ENCODE measurements at places on chromosomes 1 and 21.

DNA sequence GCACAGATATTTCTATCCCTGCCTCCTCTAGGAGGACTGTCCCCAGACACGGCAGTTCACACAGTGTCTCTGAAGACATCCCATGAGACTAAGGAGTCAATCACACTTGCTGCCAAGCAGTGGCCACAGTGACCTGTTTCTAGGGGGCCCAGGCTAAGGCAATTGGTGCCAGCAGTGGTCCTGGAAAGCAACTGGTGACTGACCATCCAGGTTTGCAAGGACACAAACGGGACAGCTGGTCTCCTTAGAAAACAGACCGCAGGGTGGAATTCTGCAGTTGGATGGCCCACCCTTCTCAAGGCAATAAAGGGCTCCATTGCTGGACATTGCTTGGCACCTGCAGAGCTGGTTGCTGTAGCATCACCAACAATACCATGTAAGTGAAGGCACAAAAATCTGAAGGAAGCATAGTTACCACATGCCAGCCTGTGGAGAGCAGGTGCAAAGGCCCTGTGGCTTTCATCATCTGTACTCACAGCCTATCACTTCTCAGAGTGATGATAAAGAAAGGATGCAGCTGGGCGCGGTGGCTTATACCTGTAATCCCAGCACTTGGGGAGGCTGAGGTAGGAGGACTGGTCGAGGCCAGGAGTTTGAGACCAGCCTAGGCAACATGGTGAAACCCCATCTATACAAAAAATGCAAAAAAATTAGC lies 81.5 kb downstream of the STUM start:
- no peak for DNase-seq

- DNase-seq = no peak
These were observed 501.2 kb upstream of the ADGRL4 start for GRCh38 chr1:79507770-79508169.

DNA sequence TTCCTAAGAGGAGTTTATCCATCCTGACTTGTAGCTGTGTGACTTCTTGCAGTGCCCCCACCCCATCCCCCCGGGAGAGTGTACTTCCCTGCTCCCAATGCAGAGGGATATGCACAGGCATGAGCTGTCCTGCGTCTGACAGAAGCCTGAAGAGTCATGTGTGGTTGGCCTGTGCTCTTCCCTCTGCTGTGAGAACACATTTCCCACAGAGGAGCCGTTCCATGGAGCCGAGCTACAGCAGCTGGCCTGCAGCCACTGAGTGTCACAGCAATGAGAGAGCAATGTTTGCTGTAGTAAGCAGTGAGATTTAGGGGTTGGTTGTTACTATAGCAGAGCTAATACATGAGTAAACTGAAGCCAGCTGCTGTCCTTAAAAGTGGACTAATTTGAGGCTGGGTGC lies 22.0 kb downstream of the PARS2 start:
- peak; percentile 24 for DNase-seq

DNA sequence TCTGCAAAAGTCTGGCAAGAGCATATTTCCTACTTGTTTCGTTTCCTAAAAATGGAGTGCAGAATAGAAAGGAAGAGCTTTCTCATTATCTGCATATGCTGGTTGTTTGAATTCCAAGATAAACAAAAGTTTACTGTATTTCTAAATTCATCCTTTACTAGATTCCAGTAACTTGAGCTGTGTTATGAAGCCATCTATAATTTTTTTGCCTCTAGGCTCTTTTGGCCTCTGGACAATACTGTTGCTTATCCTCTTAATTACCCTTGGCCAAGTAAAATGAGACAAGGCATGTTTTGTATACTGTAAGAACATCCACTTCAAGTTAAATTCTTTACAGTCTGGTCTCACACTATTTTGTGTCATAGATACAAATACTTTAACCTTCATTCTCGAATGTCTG lies 45.6 kb upstream of the HFM1 start:
- DNase-seq = no peak

- DNase-seq = no peak
These were observed 390 bp downstream of the ZFP69B start for GRCh38 chr1:40450495-40451237.

GRCh38 chr21:14817311-14817710 lies 247.5 kb downstream of the NRIP1 start:
- no peak for DNase-seq

DNA sequence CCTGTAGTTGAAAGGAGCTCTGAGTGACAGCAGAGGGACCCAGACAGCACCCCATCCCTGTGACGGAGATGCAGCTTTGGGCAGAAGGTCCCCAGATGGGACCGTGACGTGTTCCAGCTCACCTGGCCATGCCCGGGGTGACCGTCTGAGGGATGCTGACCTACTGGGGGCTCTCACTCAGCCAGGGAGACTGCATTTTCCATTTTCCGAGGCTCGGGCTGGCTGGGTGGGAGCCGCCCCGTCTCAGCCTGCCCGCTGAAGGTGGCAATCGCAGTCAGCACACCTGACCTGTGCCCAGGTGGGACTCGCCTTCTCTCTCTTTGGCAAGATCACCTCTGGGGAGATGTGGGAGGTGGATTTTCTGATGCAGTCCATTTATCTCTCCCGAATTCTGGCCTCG lies 127.2 kb downstream of the AJAP1 start:
- DNase-seq = no peak

- DNase-seq = no peak
These were observed 199.9 kb upstream of the KCNK2 start for GRCh38 chr1:214882616-214883015.

- no peak for DNase-seq
These were observed 172.3 kb downstream of the TGFB2 start for GRCh38 chr1:218517459-218517858.

- DNase-seq = no peak
These were observed at the start of gene RHBG for GRCh38 chr1:156368889-156369684. Gene RHBG, plus strand, starts transcription at chr1:156369211. Its CDS starts 39 bp downstream, at chr1:156369250.

- DNase-seq = no peak
These were observed 46.4 kb upstream of the CSF1 start for GRCh38 chr1:109864047-109864822.

DNA sequence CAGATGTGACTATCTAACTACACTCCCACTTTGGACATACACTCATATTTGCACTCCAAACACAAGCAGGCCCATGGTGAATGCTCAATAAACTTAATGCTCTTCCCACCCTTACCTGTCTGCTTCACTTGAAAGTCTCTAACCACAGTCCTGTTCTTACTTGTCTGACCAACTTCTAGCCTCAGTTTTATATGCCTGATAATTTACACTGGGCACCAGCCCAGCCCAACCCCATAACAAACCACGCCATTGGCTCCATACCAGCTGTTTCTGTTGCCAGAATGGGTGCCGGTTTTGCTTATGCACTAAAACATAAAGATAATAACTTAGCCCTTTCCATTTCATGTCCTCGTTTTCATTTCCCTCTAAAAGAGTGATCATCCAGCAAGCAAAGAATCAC lies 395.4 kb downstream of the NTNG1 start:
- no peak for DNase-seq

GRCh38 chr1:235502601-235503402 lies 1.4 kb downstream of the B3GALNT2 start:
- no peak for DNase-seq

GRCh38 chr1:40352126-40352525 lies 21.4 kb upstream of the SMAP2 start:
- DNase-seq = no peak

DNA sequence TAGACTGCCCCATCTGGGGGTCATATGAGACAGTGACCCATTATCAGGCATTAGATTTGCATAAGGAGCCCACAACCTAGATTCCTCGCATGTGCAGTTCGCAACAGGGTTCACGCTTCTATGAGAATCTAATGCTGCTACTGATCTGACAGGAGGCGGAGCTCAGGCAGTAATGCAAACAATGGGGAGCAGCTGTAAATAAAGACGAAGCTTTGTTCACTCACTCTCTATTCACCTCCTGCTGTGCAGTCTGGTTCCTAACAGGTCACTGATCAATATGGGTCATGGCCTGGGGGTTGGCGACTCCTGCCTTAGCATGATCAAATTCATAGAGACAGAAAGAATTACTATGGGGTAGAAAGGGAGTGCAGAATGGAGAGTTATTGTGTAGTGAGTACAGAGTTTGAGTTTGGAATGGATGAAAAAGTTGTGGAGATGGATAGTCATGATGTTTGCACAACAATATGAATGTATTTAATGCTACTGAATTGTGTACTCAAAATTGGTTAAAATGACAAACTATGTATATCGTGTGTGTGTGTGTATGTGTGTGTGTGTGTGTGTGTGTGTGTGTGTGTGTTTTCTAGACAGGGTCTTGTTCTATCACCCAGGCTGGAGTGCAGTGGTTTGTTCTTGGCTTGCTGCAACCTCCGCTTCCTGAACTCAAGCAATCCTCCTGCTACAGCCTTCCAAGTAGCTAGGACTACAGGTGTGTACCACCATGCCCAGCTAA lies 42.2 kb downstream of the BTF3L4 start:
- DNase-seq = no peak

- no peak for DNase-seq
These were observed 18.7 kb upstream of the PPP1R8 start for GRCh38 chr1:27811741-27812500.

DNA sequence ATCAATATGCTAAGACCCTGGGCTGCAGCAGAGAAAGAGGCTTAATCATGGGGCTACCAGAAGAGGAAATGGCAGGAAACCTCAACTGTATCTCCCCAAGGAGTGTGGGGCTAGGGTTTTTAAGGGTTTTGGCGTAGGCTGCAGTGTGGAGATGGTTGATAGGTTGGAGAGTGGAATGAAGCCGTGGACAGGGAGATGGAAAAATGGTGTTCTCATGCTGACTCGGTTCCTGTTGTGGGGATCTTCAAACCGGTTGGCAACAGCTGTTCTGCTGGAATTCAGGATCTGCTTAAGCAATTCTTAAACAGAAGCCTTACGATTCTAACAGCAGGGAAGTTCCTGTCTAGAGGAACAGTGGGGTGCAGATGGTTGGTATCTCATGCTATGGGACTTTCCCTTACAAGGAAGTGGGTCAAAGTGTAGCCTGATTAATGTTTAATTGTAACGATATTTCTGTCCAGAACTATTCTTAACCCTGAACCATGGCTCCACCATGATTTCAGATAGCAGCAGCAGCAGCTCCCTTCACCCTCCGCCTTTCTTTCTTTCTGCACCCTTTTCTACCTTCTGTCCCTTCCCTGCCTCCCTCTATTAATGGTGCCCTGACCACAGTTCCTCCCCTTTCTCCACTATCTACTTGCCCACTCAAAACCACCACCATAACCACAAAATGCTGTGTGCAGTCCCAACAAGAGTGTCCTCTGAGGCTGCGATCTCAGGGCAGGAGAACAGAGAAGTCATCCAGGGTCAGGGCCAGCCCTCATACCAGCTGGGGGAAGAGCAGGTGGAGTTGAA lies 30.8 kb downstream of the RSPH1 start:
- DNase-seq = no peak

Data from NCI-H2081 treated with DMSO at 0.1 percent for 48 hours (cell line).